T-helper 17 cell (primary cell): ENCODE measurements at places on chromosomes 12 and 14. TPM values are rescaled to one million over a fixed set of nuclear protein-coding genes. Genes with fewer than 3 reads are reported as not detected.

DNA sequence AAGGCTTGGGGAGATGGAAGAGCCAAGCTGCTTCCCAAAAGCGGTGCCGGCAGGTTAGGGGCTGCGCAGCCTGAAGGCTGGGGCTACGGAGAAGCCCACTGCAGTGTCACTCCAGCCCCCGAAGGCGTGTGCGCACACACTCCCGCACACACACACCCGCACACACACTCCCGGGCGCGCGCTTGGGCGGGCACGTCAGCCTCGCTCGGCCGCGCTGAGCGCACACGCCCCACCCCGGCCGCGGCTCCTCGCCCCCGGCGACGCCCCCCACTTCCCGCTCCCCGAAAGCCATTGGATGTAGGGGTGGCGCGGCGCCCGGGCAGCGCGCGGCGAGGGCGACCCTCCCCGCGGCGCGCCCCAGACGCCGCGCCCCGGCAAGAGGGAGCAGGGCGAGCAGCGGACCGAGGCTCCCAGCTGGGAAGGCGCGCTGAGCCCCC lies at the start of gene KCNK10:
KCNK10 (minus strand) TSS at position 184 of the 437 bp plus-strand sequence. CDS start 471 bp downstream, outside the sequence.
- H3K4me1 ChIP-seq: peaks cover 6% of the 10 kb centered on the region
- H3K4me3 ChIP-seq: peak within 1 kb of the TSS; percentile 79
- H3K27ac ChIP-seq: no peak within 1 kb of the TSS
- H3K36me3 ChIP-seq: peaks cover 2% of the 10 kb centered on the region

EID3 gene
- total RNA-seq: 13.7 TPM

- H3K36me3 ChIP-seq: no peaks in the 10 kb centered on the region
- no peak for DNase-seq
- H3K4me3 ChIP-seq: no peak overlapping the region
- no peak overlapping the region for H3K27ac ChIP-seq
- H3K4me1 ChIP-seq: no peaks in the 10 kb centered on the region
- H3K27me3 ChIP-seq: peaks cover 17% of the 10 kb centered on the region
Measured at GRCh38 chr14:33642080-33642479, 308.8 kb downstream of the EGLN3 start.

GRCh38 chr14:24721775-24722174 lies 87.8 kb upstream of the GZMB start:
- peaks cover under 1% of the 10 kb centered on the region for H3K36me3 ChIP-seq
- DNase-seq: no peak
- H3K4me1 ChIP-seq: no peaks in the 10 kb centered on the region
- peaks cover 37% of the 10 kb centered on the region for H3K27me3 ChIP-seq
- H3K27ac ChIP-seq: no peak overlapping the region
- H3K4me3 ChIP-seq: no peak overlapping the region

- H3K4me3 ChIP-seq: no peak overlapping the region
- H3K36me3 ChIP-seq: peaks cover 4% of the 10 kb centered on the region
- H3K27ac ChIP-seq: no peak overlapping the region
- no peaks in the 10 kb centered on the region for H3K4me1 ChIP-seq
Measured at GRCh38 chr12:112393328-112393727, 11.1 kb upstream of the HECTD4 start.

EPYC gene
- not detected for total RNA-seq

- H3K36me3 ChIP-seq: no peaks in the 10 kb centered on the region
- H3K4me3 ChIP-seq: no peak overlapping the region
- DNase-seq: no peak
Measured at GRCh38 chr12:65568517-65568916, 255.8 kb upstream of the HMGA2 start.

- no peaks in the 10 kb centered on the region for H3K27me3 ChIP-seq
- DNase-seq: no peak
- H3K36me3 ChIP-seq: no peaks in the 10 kb centered on the region
- H3K4me1 ChIP-seq: no peaks in the 10 kb centered on the region
Measured at GRCh38 chr14:87102811-87103378, 890.1 kb downstream of the GALC start.

ZNF219 gene
- 20.6 TPM for total RNA-seq

GLIPR1 gene
- 105 TPM for total RNA-seq

DNA sequence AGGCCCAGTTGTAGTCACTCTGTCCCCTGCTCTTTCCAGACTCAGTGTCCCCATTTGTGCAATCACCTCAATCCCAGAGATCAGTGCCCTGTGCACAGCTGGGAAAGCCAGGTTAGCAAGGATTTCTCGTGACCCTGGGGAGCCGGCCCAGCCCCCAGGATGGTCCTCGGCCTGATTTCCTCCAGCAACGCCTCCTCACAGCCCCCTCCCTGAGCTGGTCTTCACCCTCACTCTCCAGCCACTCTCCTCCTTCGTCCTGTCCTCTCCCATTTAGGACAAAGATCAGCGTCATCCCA lies 194.8 kb upstream of the C14orf180 start:
- no peak overlapping the region for H3K4me3 ChIP-seq
- H3K4me1 ChIP-seq: peaks cover 8% of the 10 kb centered on the region
- H3K27me3 ChIP-seq: no peaks in the 10 kb centered on the region
- no peak overlapping the region for H3K27ac ChIP-seq
- no peak for DNase-seq
- H3K36me3 ChIP-seq: peaks cover 3% of the 10 kb centered on the region

DNA sequence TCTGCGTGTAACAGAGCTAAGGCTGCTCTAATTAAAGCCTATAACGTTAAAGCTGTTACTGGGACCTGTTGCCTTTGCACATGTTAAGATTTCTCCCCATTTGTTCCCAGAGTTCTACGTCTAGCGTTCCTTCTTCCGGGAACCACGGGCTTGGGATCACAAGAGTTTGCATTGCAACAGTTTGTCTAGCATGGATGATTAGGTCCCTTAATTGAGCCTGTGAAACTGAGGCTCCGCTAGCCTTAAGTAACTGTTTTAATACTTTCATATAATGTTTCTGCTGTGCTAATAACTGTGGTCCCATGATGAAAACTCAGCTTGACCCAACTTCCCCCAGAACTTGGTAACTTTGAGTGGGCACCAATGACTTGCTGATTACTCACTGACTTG lies 16.7 kb upstream of the LYZ start:
- no peaks in the 10 kb centered on the region for H3K27me3 ChIP-seq
- DNase-seq: no peak
- peak overlapping the region; percentile 91 for H3K4me3 ChIP-seq
- H3K27ac ChIP-seq: peak overlapping the region; percentile 97
- no peaks in the 10 kb centered on the region for H3K36me3 ChIP-seq
- peaks cover 30% of the 10 kb centered on the region for H3K4me1 ChIP-seq

KRT83 gene
- total RNA-seq: not detected

LIN7A gene
- total RNA-seq: 0.22 TPM

- no peak overlapping the region for H3K4me3 ChIP-seq
- H3K27ac ChIP-seq: no peak overlapping the region
- H3K27me3 ChIP-seq: no peaks in the 10 kb centered on the region
- DNase-seq: no peak
- H3K36me3 ChIP-seq: no peaks in the 10 kb centered on the region
Measured at GRCh38 chr12:129310346-129310745, 457.1 kb downstream of the GLT1D1 start.

GRCh38 chr12:19490908-19491307 lies 51.6 kb downstream of the AEBP2 start:
- peaks cover 23% of the 10 kb centered on the region for H3K4me1 ChIP-seq
- no peaks in the 10 kb centered on the region for H3K27me3 ChIP-seq
- H3K4me3 ChIP-seq: no peak overlapping the region
- no peak overlapping the region for H3K27ac ChIP-seq

DNA sequence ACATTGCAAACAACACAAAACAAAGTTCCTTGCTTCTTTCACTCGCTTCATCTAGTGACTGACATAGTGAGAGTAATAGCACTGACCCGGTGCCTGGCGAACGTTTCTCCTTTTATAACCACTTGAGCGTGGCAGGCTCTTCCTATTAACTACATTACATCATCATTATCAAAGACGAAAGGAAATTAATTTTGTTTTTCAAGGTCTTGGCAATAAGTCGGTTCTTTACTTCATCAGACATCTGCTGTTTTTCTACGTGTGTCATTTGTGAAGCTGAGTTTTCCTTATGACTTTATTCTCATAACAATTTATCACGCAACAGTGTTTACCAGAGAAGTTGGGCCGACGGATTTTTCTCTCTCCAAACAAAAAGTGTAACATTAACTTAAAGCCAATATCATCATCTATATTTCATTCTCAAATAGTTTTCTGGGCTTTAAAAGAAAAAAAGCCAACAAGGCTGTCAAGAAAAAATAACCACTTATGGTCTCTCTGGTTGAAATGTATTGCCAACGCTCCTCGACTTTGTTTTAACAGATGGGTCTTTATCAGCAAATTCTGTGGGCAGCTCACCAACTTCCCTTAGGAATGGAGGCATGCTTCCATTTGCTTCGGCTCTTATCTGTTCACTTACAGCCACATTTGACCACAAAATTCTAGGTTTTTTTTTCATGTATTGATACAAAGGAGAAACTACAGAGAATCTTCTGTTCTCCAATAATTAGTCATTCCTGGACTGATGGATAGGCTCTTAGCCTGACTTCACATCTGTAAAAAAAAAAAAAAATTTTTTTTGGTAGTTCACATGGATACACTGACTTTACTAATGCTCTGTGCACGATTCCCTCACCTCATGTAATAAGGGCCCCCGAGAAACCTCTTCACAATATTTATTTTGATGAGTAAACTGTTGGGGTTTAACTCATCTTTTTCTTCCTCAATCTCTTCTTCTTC lies 97.1 kb upstream of the CDKN3 start:
- no peaks in the 10 kb centered on the region for H3K36me3 ChIP-seq
- no peak overlapping the region for H3K27ac ChIP-seq
- no peak overlapping the region for H3K4me3 ChIP-seq
- no peak for DNase-seq
- no peaks in the 10 kb centered on the region for H3K4me1 ChIP-seq
- H3K27me3 ChIP-seq: peaks cover 29% of the 10 kb centered on the region

DNA sequence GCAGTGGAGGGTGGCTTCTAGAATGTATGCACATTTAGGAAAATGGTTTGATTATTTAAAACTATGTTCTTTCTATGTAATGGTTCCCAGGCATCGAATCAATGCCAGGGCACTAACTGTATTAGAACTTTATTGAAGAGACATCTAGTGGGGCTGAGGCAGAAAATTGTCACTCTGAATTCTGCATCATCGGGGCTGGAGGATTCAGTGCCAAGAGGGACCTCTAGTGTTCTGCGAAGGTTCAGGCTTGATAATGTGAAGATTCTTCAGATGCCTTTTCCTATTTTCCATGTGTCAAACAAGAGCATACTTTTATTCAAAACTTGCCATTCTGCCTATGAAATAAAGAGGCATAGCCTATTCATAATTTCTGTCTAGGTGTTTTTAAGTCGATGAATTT lies 146.3 kb downstream of the CAND1 start:
- H3K4me1 ChIP-seq: no peaks in the 10 kb centered on the region
- no peak overlapping the region for H3K4me3 ChIP-seq
- H3K27ac ChIP-seq: no peak overlapping the region
- H3K36me3 ChIP-seq: no peaks in the 10 kb centered on the region

DNA sequence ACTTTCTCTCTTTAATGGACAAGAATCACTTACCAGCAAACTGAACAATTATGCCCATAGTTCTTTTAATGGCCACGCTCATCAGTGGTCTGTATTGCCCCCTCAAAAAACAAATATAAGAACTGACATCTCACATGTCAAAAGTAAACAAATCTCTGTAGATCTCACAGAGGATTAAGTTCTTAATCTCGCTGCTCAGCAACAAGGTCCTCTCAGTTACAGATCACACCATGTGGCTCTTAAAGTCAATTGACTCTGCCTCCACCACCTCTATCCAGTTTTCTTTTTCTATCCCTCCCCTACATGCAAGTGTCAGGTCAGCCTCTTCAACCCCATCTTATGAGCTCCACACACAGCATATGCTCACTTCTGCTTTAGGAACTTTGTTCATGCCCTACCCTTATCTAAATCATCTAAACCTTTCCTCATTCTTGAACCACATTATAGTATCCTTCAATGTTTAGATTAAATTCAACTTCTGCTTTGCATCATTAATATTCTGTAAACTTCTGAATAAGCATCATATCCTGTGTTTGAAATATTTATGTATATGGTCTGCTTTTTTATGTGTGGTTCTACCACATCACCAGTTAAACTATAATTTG lies 7.2 kb downstream of the ADAM20 start:
- no peak for DNase-seq
- no peak overlapping the region for H3K4me3 ChIP-seq

- no peak overlapping the region for H3K27ac ChIP-seq
- no peaks in the 10 kb centered on the region for H3K4me1 ChIP-seq
- peaks cover 13% of the 10 kb centered on the region for H3K27me3 ChIP-seq
- no peaks in the 10 kb centered on the region for H3K36me3 ChIP-seq
Measured at GRCh38 chr12:5295151-5295550, 136.8 kb upstream of the NTF3 start.

GRCh38 chr14:78700236-78700635 lies 530.1 kb downstream of the NRXN3 start:
- no peak overlapping the region for H3K4me3 ChIP-seq
- H3K4me1 ChIP-seq: no peaks in the 10 kb centered on the region
- no peaks in the 10 kb centered on the region for H3K36me3 ChIP-seq
- peaks cover 3% of the 10 kb centered on the region for H3K27me3 ChIP-seq

- no peak for DNase-seq
- H3K27me3 ChIP-seq: peaks cover 19% of the 10 kb centered on the region
- H3K36me3 ChIP-seq: no peaks in the 10 kb centered on the region
- no peak overlapping the region for H3K27ac ChIP-seq
Measured at GRCh38 chr12:125353871-125354270, 288.6 kb downstream of the AACS start.

DNA sequence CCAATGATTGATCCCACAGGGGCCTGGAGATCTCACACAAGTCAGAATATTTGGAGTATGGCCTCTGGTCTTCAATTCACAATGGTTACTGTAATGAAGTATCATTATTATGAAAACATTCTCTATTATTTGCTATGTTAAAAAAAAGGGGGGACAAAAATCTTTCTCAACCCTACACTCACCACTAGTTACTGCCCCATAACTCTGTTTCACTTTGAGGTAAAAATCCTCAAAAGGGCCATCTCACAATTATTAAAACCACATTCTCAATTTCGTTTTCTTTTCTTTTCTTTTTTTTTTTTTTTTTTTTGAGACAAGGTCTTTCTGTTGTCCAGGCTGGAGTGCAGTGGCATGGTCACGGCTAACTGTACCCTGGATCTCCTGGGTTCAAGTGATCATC lies 59.6 kb upstream of the KCNC2 start:
- no peak overlapping the region for H3K27ac ChIP-seq
- no peaks in the 10 kb centered on the region for H3K4me1 ChIP-seq
- H3K36me3 ChIP-seq: peaks cover 3% of the 10 kb centered on the region
- DNase-seq: no peak
- no peak overlapping the region for H3K4me3 ChIP-seq
- H3K27me3 ChIP-seq: peaks cover 7% of the 10 kb centered on the region

- no peak overlapping the region for H3K4me3 ChIP-seq
- no peaks in the 10 kb centered on the region for H3K27me3 ChIP-seq
- peaks cover 20% of the 10 kb centered on the region for H3K36me3 ChIP-seq
- H3K27ac ChIP-seq: no peak overlapping the region
Measured at GRCh38 chr14:22602862-22603261, 4.8 kb downstream of the ABHD4 start.

DIP2B gene
- 22.8 TPM for total RNA-seq

- H3K4me1 ChIP-seq: peaks cover 18% of the 10 kb centered on the region
- H3K27ac ChIP-seq: no peak overlapping the region
- no peaks in the 10 kb centered on the region for H3K27me3 ChIP-seq
- DNase-seq: no peak
- H3K4me3 ChIP-seq: no peak overlapping the region
Measured at GRCh38 chr12:50633955-50634354, 129.2 kb downstream of the DIP2B start.
